Stimulated activated CD4-positive, alpha-beta T cell treated with anti-CD3 and anti-CD28 coated beads, Interleukin-1b, Interleukin-23, amount 100 ng/mL, for 1 hour (primary cell): ENCODE measurements at places on chromosomes 5 and 9.

DNA sequence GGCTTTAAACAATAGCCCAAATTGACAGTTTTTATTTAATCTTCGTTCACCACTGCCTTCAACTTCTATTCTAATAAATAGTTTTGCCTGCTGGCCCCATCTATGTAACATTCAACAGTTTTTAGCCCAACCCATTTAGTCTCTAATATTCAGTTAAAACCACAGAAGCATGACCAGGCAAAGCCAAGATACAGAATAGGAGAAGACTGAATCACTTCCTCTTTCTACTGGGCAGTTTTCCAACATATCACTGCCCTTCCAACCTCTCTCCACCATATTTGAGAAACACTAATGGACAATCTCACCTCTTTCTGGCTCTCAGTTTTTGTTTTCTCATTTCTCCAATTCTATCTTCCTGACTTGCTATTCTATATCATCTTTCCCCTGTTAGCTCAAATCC, 352.9 kb downstream of the DNAH5 start:
- DNase-seq = no peak

DNA sequence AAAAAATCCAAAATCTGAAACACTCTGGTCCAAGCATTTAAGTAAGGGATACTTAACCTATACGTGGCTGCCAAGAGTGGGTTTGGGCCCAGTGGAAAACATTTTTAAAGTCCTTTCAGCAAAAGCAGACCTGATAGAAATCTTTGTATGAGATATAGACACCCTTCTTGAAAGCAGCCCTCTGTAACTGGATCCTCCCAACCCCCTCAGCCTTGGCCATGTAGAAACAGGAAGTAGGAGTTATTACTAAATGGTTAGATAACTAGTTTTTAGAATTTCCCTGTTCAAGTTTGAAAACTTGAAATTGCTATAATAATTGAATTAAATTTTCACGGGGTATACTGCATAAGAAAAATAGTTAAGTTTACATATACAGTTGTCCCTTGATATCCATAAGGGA, 111.3 kb upstream of the PCA3 start:
- DNase-seq = no peak

- DNase-seq = no peak
These were observed 77.4 kb downstream of the ZNF618 start for GRCh38 chr9:113953531-113953930.

- DNase-seq = no peak
These were observed 98.7 kb downstream of the FANCC start for GRCh38 chr9:95218773-95219172.

DNA sequence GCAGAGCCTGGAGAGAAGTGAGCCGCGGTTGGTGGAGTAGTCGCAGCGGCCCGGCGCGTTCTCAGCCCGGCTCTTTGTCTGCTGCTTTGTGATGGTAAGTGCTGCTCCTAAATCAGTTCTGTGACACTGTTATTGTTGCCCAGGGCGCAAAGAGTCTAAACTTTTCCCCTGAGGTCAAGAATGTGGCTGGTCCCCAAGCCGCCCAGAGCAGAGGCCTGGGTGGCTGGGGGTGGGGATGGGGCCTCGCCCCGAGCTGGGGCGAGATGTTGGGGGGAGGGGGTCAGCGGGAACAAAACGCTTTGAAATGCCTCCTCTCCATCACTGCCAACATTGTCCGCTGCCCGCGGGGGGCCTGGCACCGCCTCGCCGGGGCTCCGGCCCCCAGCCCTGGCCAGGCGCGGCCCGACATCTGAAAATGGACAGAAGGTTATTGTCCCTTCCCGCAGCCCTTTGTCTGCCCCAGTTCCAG, 11.7 kb upstream of the CERCAM start:
- no peak for DNase-seq

- no peak for DNase-seq
These were observed 13.2 kb downstream of the DIPK1B start for GRCh38 chr9:136725612-136726011.

DNA sequence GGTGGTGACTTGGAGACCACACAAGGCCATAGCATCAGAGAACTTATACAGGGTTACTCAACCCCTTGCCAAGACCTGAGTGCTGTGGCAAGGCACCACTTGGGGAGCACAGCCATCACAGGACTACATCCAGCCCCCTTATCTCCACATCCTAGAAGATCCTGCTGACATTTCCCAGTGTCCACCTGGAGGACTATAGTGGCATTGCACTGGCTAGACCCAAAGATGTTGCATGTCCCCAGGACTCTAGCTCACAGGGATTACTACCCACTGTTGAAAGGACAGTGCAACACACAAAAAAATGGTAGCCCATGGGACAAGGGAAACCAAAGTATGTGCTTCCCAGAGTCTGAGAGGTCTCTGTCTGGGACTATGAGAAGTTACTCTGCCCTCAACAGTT, 411.1 kb upstream of the NUDT12 start:
- no peak for DNase-seq

DNA sequence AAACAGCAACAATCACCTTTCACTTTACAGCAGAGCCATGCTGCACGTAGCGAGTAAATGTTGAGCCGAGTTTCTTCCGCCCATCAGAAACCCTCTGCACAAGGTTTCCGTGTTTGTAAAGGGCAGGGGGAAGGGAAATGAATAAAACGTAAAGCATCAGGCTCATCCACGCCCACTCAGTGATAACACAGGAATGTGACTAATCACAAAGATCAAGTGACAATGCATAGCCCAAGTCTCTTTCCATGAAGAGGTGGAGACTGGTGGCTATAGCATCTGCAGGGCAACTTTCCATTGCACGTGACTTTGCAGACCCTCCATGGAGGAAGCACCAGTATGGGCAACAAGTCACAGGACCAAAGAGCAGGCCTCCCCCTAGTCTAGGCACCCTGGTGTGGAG, 56.6 kb downstream of the CAMSAP1 start:
- DNase-seq = no peak

GRCh38 chr9:113566016-113566711, 102.6 kb downstream of the RGS3 start:
- no peak for DNase-seq
